GM18507 (cell line): ENCODE measurements at places on chromosomes 16 and 17.

- no peak for DNase-seq
Measured at GRCh38 chr17:37691807-37692206, 48.6 kb upstream of the DDX52 start.

GRCh38 chr17:39357986-39358385 is 43.4 kb downstream of the FBXL20 start:
- no peak for DNase-seq

- DNase-seq = no peak
Measured at GRCh38 chr17:81049372-81049911, 14.5 kb downstream of the BAIAP2 start.

GRCh38 chr17:9446528-9446927 is 129.1 kb downstream of the STX8 start:
- DNase-seq = no peak

DNA sequence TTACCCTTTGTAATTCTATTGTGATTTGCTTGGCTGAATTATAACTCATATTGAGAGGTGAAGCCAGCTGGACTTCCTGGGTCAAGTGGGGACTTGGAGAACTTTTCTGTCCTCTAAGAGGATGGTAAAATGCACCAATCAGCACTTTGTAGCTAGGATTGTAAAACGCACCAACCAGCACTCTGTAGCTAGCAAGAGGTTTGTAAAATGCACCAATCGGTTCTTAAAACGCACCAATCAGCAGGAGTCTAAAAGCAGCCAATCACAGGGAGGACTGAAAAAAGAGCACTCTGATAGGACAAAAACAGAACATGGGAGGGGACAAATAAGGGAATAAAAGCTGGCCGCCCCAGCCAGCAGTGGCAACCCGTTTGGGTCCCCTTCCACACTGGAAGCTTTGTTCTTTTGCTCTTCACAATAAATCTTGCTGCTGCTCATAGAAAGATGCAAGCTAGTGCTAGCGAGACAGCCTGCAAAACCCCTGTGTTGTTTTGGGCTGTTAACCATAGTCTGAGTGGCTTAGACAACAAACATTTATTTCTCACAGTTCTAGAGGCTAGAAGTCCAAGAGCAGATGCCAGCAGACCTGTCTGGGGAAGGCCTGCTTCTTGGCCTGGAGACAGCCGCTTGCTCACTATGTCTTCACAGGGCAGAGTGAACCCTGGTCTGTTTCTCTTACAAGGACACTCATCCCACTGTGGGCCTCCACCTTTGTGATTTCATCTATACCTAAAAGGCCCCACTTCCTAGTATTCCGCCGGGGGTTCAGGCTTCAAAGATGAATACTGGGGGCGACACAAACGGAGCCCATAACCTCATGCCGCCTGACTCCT is 39.0 kb upstream of the CRISPLD2 start:
- DNase-seq = no peak

GRCh38 chr16:81520560-81521135 is 76.0 kb downstream of the CMIP start:
- no peak for DNase-seq

DNA sequence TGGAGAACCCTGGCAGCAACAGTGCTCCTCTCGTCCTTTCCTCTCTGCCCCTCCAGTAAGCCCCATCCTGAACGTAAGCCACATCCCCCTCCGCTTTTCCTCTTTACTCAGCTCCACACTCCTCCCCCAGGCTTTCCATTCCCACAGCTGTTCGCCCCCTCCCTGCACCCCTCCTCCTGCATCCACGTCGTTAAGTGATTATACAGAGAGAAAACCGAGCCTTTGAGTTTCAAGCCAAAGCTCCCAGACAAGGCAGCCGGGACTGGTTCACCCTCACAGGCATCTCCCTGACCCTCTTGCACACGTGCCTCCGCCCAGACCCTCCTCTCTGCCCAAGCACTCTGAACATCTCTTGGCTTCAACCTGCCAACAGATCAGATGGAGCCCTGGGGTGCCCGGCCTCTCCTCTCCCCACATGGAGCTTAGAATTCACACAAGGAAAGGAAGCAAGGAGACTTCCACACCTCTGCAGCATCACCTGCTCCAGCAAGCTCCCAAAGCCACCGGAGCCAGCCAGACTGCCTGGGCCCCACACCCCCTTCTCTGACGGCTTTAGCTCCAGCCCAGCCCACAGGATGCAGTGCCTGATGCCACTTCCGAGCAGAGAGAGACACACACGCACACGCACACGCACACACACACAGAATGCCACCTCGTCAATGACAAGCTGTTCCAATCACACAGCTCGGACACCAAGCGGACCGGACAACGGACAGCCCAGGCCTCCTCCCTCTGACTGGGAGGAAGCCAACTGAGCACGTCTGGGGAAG is 99.9 kb upstream of the CCL2 start:
- DNase-seq = no peak

DNA sequence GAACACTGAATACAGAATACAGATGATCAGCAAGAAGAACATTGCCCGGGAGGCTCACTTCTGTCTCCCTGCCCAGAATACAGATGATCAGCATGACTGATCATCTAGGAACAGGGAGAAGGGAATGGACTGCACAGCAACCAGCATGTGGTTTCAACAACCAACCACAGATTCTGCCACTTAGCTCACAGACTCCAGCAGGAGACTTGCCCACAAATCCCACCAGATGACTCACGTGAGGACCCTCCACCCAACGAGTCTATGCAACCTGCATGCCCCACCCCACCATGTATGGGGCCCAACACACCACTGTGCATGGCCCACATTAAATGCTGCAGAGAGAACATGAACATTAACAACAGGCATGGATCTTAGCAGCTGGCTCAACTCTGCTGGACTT is 36.1 kb upstream of the ALOX12 start:
- DNase-seq = no peak

GRCh38 chr17:65389949-65390348 is 171.5 kb downstream of the AXIN2 start:
- no peak for DNase-seq

GRCh38 chr17:56678249-56679114 is 85.0 kb downstream of the NOG start:
- no peak for DNase-seq

DNA sequence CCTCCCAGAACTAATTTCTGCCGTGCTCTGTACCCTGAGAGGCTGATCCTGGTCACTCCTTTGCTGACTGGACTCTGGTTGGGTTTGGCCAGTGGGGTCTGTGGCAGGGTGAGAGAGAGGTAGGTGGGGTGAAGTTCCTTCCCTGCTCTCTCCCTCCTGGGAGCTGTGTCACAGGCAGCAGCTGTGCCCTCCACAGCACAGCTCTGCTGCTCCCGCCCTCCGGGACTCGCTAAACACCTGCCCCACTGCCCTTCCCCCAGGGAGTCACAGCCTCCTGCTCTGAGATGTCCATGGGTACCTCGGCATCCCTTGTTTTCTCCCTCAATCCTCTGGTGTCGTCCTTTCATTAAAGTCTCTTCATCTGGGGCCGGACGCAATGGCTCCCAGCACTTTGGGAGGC is 66.4 kb downstream of the SRCIN1 start:
- no peak for DNase-seq

- no peak for DNase-seq
Measured at GRCh38 chr17:64384253-64385186, 6.1 kb downstream of the PECAM1 start.

DNA sequence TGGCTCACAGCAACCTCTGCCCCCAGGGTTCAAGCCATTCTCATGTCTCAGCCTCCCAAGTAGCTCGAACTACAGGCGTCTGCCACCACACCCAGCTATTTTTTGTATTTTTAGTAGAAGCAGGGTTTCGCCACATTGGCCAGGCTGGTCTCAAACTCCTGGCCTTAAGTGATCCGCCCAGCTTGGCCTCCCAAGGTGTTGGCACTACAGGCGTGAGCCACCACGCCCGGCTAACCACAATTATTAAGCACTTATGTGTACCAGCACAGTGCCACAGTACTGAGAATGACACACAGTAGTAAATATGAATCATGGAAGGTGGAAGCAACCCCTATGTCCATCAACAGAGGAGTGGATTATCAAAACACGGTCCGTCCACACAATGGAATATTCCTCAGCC is 49.8 kb downstream of the COTL1 start:
- no peak for DNase-seq

DNA sequence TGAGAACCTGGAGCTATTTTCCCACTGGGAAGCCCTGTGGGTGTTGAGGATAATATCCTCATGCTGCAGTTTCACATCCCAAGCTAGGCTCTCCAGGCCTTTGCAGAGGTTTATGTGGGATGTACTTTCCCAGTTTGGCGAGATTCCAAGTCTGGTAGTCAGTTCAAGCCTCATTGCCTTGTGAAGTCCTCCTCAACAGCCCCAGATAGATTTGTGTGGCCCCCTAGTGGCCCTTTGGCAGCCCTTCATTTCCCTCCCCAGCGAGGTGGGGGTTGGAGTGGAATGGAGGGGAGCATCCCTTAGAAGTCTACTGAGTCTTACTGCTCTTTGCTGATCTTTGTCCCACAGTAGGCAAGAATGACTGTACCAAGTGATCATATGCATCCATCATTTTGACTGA is 137.9 kb downstream of the CDH11 start:
- no peak for DNase-seq
